ENCODE measurements at places on chromosomes 16 and 17. TPM values are rescaled to one million over a fixed set of nuclear protein-coding genes. Genes with fewer than 3 reads are reported as not detected.

DNA sequence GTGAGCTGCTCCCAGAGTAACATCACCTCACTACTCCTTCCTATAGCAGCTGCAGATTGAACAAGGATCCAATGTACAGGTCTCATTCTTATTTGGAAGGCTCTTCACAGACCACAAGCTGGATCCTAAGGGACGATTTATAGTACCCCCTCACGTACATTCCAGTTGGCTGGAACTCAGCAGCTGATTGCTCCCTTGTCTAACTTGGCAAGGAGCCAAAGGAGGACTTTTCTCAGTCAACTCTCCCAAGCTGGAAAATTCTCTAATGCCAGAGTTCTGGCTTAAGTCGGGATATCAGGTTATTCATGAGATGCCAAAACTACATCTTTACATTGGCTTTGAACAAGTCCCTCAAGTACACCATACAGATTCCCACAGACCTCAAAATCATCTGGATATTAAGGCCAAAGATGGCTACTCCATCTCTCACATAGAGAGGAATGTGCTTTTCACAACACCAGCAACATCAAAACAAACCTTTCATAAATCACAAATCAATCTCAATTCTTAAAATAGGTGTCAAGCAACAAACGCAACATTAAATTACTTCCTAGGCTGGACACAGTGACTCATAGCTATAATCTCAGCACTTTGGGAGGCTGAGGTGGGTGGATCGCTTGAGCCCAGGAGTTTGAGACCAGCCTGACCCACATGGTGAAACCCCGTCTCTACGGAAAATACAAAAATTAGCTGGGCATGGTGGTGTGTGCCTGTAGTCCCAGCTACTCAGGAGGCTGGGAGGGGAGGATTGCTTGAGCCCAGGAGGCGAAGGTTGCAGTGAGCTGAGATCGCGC is 39.3 kb downstream of the SMG6 start:
- no peak overlapping the region for H3K4me3 ChIP-seq
- no peaks in the 10 kb centered on the region for H3K36me3 ChIP-seq
- no peaks in the 10 kb centered on the region for H3K27me3 ChIP-seq

DNA sequence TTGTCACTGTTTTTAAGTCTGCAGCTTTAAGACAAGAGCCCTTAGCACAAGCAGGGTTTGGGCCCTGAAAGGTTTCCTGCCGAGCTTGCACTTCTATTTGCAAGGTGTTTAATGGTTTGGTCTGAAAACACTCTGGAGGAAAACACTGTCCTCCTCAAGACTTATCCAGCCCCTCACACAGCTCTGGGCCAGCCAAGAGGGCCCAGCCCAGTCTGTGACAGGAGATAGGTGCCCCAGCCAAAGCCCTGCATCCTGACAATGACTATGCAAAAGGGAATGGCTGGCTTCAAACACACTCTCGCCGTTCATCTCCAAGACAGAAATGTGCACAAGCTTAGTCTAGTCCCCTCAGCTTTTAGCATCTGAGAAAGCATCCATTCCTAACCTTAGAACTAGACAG is 26.9 kb downstream of the MPG start:
- H3K4me1 ChIP-seq = peaks cover 9% of the 10 kb centered on the region
- no peak overlapping the region for H3K27ac ChIP-seq
- no peaks in the 10 kb centered on the region for H3K27me3 ChIP-seq
- no peak overlapping the region for H3K4me3 ChIP-seq
- H3K36me3 ChIP-seq = no peaks in the 10 kb centered on the region

DNA sequence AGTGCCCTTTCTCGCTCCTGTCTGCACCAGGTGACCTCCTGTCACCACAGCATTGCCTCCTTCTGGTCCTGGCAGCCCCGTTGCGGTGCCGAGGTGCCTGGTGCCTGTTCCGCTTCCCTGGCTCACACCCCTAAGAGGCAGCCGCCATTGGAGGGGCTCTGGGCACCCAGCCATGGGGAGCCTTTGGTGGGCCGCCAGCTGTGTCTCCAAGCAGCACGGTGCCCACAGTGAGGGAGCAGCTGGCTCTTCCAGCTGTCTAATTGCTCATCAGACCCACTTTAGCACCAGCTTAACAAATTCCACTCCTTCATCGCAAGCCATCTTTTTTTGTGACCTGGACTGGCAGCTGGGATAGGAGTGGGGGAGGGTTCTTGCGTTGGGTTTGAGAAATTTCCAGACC is 276.1 kb downstream of the SNX29 start:
- DNase-seq = no peak
- no peaks in the 10 kb centered on the region for H3K4me1 ChIP-seq
- H3K4me3 ChIP-seq = no peak overlapping the region

DNA sequence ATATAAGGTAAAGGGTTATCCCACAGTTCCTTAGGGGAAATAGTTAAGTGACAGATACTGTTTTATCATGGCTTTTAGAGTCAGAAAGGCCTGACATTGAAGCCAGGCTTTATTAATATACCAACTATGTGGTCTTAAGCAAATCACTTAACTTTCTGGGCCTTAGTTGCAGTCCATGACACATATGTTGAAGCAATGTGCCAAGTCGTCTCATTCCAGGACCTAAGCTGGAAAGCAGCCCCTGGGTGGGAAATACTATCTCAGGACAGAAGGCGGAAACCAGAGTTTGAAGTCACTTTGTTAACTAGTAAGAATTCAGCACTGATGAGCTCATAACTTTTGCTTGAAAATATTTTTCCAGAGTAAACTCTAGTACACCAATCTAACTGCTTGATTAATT is 80.0 kb downstream of the USP32 start:
- H3K4me3 ChIP-seq = no peak overlapping the region
- no peak for DNase-seq
- H3K36me3 ChIP-seq = no peaks in the 10 kb centered on the region

GRCh38 chr16:31695667-31696066 is 168.0 kb downstream of the AHSP start:
- H3K27me3 ChIP-seq = no peaks in the 10 kb centered on the region
- no peak overlapping the region for H3K27ac ChIP-seq
- H3K4me3 ChIP-seq = no peak overlapping the region
- peaks cover 3% of the 10 kb centered on the region for H3K4me1 ChIP-seq

- H3K4me1 ChIP-seq = no peaks in the 10 kb centered on the region
- H3K36me3 ChIP-seq = no peaks in the 10 kb centered on the region
- H3K27me3 ChIP-seq = no peaks in the 10 kb centered on the region
These were observed 48.8 kb upstream of the DLX4 start for GRCh38 chr17:49920030-49920769.

DNA sequence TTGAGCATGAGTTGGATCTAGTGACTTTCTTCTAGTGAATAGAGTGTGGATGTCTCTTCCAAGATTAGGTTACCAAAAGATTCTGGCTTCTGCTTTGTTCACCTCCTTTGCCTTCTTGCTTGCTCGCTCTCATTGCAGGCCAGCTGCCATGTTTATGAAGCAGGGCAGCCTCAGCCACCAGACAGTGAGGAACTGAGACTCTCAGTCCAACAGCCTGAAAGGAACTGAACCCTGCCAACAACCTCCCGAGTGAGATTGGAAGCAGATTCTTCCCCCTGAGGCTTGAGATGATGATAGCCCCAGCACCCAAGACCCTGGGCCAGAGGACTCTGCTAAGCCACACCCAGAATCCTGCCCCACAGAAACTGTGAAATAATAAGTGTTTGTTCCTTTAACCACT is 48.4 kb downstream of the NOG start:
- no peak overlapping the region for H3K4me3 ChIP-seq
- no peaks in the 10 kb centered on the region for H3K36me3 ChIP-seq
- no peak for DNase-seq
- no peak overlapping the region for H3K27ac ChIP-seq
- peaks cover 5% of the 10 kb centered on the region for H3K27me3 ChIP-seq
- H3K4me1 ChIP-seq = no peaks in the 10 kb centered on the region

DNA sequence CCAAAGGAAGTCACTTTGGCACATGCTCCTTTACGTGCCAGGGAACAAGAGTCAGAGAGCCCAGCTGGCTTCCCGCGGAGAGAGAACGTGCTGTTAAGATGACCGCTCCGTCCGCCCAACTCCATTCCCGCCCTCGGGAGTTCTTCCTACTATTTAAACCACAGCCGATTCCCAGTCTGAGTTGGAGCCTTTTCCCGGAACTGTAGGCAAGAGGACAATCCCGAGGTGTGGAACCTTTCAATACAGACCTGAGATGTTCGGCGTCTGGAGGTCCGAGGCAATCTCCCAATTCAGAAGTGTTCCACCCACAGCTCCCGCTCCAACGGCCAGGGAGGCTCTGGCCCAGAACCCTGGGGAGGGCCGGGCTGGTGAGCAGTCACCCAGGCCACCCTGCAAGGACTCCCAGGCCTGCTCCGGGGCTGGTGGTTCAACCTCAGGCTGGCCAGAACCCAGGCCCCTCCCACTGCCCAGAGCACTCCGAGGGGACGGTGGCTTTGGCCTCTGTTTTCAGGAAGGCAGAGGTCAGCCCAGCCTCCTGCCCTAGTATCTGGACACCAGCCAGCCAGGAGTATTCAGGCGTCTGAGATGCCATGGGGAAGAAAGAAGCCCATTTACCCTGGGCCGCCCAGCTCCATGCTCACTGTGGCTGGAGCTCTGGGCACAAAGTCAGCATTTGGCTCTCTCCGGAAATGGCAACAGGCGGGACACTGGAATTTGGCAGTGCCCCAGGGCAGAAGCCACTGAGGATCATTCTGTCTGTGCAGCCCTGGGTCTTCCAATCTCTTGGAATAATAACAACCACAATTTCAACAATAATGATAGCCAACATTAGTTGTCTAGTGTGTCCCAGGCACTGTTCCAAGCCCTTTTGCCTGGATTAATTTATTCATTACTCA is 21.4 kb downstream of the EMP2 start:
- H3K27me3 ChIP-seq = no peaks in the 10 kb centered on the region
- H3K36me3 ChIP-seq = no peaks in the 10 kb centered on the region
- no peak overlapping the region for H3K27ac ChIP-seq
- no peak for DNase-seq
- H3K4me1 ChIP-seq = no peaks in the 10 kb centered on the region

DNA sequence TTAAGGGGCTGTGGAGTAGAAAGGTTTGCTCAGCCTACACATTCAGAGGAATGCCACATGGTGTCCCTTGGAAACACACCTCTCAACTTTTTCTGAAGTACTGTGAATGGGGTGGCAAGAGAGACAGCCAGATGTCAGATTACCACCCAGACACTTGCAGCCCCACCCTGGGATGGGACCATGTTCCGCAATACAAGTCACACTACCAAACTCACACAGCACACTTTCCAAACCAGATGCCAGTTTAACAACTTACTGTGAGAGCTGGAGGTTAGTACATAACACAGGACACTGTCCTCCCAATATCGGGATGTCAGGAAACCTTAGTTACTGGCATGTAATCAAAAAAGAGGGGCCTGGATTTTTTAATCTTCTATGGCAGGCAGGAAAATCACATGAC is 7.9 kb downstream of the USP7 start:
- DNase-seq = no peak
- H3K36me3 ChIP-seq = no peaks in the 10 kb centered on the region
- H3K27ac ChIP-seq = no peak overlapping the region
- no peaks in the 10 kb centered on the region for H3K27me3 ChIP-seq

DNA sequence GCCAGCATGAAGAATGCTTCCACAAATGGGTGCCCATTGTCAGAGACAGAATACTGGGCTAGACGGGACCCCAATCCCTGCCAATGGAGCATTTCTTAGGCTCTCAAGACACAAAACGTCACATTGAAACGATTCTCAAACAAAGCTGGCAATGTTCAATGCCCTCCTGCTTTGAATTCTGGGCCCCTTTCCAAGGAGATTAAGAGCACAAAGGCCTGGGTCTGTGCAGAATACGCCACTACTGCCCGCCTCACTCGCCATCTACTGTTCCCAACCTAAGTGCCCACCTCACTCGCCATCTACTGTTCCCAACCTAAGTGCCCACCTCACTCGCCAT is 9.7 kb downstream of the CFAP20 start:
- no peak for DNase-seq
- H3K4me3 ChIP-seq = no peak overlapping the region
- H3K27ac ChIP-seq = no peak overlapping the region
- H3K4me1 ChIP-seq = peaks cover 3% of the 10 kb centered on the region
- peaks cover 22% of the 10 kb centered on the region for H3K36me3 ChIP-seq
- H3K27me3 ChIP-seq = no peaks in the 10 kb centered on the region

- no peaks in the 10 kb centered on the region for H3K4me1 ChIP-seq
- no peak overlapping the region for H3K4me3 ChIP-seq
- H3K27me3 ChIP-seq = no peaks in the 10 kb centered on the region
- H3K36me3 ChIP-seq = no peaks in the 10 kb centered on the region
- no peak overlapping the region for H3K27ac ChIP-seq
- DNase-seq = no peak
These were observed 48.1 kb upstream of the SIAH1 start for GRCh38 chr16:48433116-48433849.

The MYO15A gene
- total RNA-seq = 2.8 TPM

The KCTD5 gene
- 42.1 TPM for total RNA-seq

All from HCT116 (cell line).